Cardiac septum (tissue), 1 donor: ENCODE measurements at places on chromosomes 4 and X. TPM values are rescaled to one million over a fixed set of nuclear protein-coding genes. Genes with fewer than 3 reads are reported as not detected.
A peak's percentile ranks its signal among the peaks of the same experiment; 100 is the strongest.

- DNase-seq, result no peak
These were observed 487.1 kb downstream of the STPG2 start for GRCh38 chr4:97656044-97656720.

DNA sequence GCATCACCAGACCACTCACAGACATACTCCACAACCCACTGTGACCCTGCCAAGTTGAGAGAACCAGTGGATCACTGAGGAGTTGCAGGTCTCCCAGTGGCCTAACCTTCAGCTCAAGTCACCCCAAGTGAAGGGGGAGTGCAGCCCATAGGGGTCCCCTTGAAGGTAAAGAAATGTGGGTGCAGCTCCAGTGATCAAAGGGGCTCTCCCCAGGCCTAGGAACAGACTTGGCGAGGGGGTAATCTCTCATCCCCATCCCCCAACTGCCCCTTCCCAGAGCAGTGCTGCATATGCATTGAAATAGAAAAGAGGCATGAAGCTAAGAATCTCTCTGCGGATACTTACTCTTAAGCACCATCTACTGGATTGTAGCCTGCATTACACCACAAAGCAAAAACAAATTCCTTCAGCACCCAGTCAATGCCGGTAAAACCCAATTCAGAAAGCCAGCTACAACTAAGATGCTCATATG lies 27.0 kb downstream of the MAGEE1 start:
- peak; percentile 31 for DNase-seq

GRCh38 chr4:101954975-101955678 lies 164.6 kb downstream of the BANK1 start:
- no peak for DNase-seq

- DNase-seq, result no peak
These were observed 64.0 kb upstream of the WDR1 start for GRCh38 chr4:10180603-10180926.

- no peak for DNase-seq
These were observed 52.9 kb downstream of the NSG1 start for GRCh38 chr4:4439782-4440181.

GRCh38 chr4:128286474-128287058 lies 1.0 kb downstream of the PGRMC2 start:
- no peak for DNase-seq

DNA sequence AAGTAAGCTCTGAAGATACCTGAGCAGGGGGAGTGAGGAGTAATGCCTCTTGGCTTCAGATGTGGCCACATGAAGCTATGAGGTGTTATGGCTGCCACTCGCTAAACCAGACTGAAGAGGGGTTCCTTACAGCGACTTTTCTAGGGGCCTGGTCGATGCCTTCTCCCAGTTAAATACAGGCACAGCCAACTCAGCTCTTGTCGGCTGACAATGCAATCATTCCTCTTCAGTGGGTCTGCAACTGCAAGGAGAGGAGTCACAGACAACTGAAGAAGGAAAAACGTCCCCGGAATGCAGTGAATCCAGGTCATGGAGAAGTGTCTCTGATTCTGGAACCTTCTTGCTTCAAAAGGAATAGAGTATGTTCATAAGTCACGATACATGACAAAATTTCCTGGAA lies 106.4 kb downstream of the RNF150 start:
- DNase-seq, result no peak

GRCh38 chr4:85569730-85570299 lies 94.9 kb downstream of the ARHGAP24 start:
- DNase-seq, result no peak

GRCh38 chr4:56086561-56086960 lies 137.8 kb downstream of the CEP135 start:
- no peak for DNase-seq

GRCh38 chrX:79721234-79721633 lies 293.3 kb upstream of the TBX22 start:
- DNase-seq, result no peak

DNA sequence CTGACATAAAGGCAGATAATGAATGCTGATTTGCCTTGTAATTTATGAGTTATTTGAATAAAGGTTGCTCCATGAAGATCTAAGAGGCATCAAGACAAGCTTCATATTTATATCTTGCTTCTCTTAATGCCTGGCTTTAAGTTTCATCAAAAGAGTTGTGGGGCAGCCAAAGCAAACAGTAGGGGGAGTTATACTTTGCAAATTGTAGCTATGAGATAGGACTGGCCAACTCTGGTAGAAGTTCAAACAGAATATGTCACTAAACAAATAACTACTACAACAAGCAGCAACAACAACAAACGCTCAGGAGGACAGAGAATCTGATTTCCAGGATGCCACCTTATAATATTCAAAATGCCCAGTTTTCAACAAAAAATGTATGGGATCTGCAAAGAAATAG lies 69.1 kb upstream of the PLAC1 start:
- no peak for DNase-seq

MAGEA10 gene
- total RNA-seq, result not detected

WDFY3 gene
- total RNA-seq, result 60.9 TPM

FGF5 gene
- total RNA-seq, result 0.30 TPM

GAGE12H gene
- not detected for total RNA-seq
